ENCODE measurements at places on chromosomes 7 and 10.

- no peak for DNase-seq
Observed at GRCh38 chr10:113754768-113755167, 3.3 kb downstream of the PLEKHS1 start.

- peak; percentile 95 for DNase-seq
Observed at GRCh38 chr7:97117372-97118188, at the start of gene SDHAF3. Gene SDHAF3 (plus strand): TSS chr7:97117698. CDS start chr7:97117724, 26 bp downstream.

GRCh38 chr7:112022128-112022527, 184.1 kb downstream of the DOCK4 start:
- DNase-seq = no peak

- DNase-seq = no peak
Observed at GRCh38 chr10:95406651-95407280, 116.0 kb upstream of the PDLIM1 start.

DNA sequence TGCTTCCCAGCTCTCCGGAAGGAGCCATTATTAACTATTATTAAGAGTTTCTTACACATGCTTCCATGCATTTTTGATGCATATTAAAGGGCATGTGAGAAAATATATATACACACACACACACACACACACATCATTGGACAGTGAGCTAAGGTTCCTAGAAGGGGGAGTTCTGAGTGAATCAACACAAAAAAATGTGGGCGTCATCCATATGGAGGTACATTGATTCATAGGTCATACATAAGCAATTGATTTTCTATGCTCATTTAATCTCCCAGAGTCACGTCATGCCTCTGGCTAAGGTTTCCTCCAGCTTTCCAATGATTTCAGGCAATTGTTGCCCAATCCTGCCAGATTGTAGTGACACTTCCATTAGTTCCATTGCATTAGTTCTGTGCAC, 269.4 kb downstream of the DNAJB9 start:
- no peak for DNase-seq

DNA sequence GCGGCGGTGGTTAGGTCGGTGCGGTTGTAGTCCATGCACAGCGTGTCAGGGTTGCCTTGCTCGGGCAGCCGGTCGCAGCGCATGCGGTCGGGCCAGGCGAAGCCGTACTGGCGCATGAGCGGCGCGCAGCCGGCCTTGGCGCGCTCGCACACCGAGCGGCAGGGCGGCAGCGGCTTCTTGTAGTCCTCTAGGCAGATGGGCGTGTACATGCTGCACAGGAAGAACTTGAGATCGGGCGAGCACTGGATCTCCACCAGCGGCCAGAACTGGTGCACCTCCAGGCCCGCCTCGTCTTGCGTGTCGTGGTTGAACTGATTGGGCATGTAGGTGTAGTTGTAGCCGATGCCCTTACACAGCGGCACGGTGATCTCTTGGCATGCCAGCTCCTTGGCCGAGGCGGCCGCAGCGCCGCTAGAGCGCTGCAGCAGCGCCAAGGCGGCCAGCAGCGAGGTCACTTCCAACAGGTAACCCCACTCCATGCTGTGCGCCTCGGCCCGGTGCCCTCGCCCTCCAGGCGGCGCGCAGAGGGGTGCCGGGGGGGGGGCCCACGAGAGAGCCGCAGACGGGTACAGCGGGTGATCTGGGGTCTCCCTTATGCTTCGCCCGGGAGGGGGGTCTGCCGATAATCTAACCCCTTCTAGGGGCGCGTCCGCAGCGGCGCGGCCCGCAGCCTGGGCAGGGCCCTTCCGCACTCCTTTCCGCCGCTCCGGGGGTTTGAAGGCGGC, 983 bp downstream of the FZD8 start:
- DNase-seq = no peak

- DNase-seq = no peak
Observed at GRCh38 chr10:114855776-114856543, 34.4 kb downstream of the FHIP2A start.

GRCh38 chr10:118096022-118096421, 49.3 kb upstream of the RAB11FIP2 start:
- DNase-seq = no peak

- no peak for DNase-seq
Observed at GRCh38 chr7:35828817-35829216, 28.0 kb downstream of the SEPTIN7 start.

GRCh38 chr7:141028767-141029166, 14.0 kb upstream of the MRPS33 start:
- no peak for DNase-seq

DNA sequence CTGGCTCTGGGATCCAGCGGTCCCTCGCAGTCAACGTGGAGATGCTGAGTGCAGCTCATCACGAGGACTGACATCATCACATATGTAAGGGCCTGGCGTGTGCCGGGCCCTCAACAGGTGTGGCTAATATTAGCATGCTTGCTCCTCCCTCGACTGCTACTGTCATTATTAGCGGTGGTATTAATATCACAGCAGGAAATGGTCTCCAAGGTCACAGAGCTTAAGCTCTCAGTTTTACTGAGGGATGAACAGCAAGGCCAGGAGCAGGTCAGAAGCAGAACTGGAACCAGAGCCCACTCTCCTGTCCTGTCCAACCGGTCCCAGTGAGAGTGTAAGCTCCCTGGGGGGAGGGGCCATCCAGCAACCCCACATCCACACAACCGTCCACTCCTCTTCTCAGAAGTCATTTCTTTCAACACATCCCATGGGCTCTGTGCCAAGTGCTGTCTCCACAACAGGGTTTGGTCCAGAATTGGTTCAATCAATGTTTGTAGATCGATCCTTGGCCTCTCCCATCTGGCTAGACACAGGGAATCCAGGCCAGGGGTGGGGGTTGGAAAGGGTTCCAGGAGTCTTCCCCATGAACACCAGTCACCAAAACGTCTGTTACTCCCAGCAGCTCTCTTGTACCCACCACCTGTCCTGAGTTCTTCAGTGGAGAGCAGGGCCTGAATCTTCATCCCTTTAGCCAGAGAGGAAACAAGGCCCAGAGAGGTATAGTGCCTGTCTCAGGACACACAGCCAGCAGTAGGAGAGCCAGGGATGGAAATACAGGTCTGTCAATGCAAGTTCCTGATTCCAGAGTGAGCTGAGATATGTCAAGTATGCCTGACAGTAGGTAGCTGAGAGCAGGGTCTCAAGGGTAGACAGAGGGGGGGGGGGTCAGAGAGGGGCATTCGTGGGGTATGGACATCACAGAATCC, 45.3 kb upstream of the ZMIZ1 start:
- DNase-seq = no peak

DNA sequence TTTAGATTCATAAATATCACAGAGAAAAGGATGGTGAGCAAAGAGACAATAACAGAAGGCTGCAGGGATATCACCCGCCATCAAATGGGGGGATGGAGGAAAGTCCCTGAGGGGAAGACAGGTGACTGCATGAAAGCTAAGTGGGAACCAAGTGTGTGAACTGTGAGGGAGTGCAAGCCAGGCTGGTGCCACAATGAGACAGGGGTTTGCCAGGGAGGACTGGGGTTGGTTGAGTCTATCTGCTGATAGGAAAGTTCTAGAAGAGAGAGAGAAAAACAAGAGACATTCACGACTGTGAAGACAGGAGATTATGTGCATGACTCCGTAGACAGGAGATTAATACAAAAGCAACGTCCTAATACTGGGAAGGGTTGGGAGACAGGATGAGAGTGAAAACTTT, 376.4 kb downstream of the PARD3 start:
- DNase-seq = no peak

GRCh38 chr7:95365151-95365550, 31.0 kb downstream of the PON3 start:
- DNase-seq = no peak

DNA sequence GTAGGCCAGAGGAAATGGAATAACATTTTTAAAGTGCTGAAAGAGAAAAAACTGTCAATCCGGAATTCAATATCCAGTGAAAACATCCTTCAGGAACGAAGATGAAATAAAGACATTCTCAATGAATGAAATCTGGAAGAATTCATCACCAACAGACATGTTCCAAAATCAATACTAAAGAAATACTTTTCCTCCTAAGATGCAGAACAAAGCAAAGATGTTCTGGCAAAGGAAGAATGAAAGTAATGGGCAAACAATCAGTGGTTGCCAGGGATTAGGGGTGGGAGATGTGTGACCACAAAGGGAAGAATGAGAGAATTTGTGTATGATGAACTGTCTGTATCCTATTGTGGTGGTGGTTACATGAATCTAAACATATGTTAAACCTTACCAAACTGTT, 52.8 kb upstream of the EEPD1 start:
- no peak for DNase-seq

- DNase-seq = no peak
Observed at GRCh38 chr10:1643161-1643907, 94.0 kb downstream of the ADARB2 start.

- DNase-seq = no peak
Observed at GRCh38 chr7:10300577-10300976, 673.1 kb upstream of the PHF14 start.

- no peak for DNase-seq
Observed at GRCh38 chr10:128877141-128877540, 589.9 kb upstream of the MGMT start.

- no peak for DNase-seq
Observed at GRCh38 chr7:50543776-50544442, 21.3 kb downstream of the DDC start.

DNA sequence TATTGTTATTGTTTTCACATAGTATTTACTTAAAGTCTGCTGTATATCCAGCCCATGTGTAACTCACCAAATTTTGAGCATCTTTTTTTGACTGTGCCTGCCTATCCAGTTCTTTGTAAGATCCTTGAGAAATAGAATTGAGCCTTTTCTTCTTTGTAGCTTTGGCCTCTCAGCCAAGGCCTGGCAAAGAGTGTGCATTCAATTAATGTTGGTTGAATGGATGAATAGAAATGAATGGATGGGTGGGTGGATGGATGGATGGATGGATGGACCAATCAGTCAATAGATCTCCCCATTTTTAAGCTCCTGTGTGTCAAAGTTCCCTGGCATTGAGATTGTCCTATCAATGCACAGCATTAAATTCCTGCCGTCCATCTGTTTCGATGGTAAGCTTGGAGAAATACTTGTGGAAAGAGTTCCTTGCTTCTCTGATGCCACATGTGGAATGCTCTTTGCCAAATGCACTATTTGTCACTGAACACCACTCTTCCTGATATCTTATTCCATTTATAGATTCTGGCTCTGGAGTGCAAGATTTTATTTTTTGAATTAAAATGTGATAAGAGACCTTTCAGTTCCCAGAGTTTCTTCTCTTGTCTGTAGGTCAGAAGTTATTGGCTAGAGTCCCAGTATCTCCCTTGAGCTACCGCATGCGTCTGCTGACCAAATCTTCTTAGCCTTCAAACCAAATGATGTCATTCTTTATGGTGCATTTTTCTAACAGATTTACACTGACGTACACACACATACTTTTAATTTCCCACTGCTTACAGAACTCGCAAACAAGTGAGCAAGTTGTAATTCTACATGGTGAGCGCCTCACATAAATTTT, 20.7 kb upstream of the ADRB1 start:
- no peak for DNase-seq

DNA sequence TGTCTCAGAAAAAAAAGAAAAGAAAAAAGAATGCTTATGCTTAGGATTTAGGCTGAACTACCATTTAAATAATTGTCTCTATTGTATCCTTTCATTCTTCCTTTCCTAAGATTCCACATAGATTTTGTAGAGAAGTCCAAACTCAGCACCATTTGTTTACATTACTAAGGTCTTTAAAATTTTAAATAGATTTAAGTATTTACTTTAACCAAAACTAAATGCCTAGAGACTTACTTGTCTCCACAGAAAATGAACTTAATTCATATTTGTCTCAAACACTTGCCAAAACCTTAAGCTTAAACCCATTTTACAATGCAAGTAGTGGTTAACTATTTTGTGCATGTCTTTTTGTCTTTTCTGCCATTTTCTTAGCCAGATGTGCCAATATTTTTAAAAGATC, 54.1 kb upstream of the ABI1 start:
- DNase-seq = no peak

GRCh38 chr10:124222988-124223710, 129.8 kb upstream of the CHST15 start:
- no peak for DNase-seq

- DNase-seq = no peak
Observed at GRCh38 chr10:98408799-98409198, 6.2 kb downstream of the PYROXD2 start.

GRCh38 chr7:48090095-48090805, 1.2 kb downstream of the UPP1 start:
- no peak for DNase-seq

DNA sequence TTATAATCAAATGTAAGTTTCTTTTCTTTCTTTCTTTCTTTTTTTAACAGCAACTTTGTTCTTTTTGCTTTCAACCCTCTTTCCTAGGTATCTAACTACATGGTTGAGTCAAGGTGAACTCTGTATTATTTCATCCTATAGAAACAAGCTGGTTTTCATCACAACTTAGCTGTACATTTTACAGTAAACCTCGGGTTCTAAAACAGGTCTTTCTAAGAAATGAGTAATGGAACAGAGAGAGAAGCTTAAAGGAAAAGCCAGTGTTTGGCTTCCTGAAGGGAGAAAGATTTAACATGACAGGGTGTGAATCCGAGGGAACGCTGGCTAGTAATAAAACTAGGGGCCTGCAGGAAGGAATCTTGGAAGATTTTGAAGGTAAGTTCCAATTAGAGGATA, 143.4 kb upstream of the ITGB1 start:
- DNase-seq = no peak

- no peak for DNase-seq
Observed at GRCh38 chr10:59903871-59904270, 2.5 kb downstream of the CCDC6 start.

- DNase-seq = peak; percentile 42
Observed at GRCh38 chr10:80459047-80459865, 5.1 kb downstream of the TSPAN14 start.

GRCh38 chr10:74026428-74027015, 28.6 kb downstream of the VCL start:
- DNase-seq = no peak

DNA sequence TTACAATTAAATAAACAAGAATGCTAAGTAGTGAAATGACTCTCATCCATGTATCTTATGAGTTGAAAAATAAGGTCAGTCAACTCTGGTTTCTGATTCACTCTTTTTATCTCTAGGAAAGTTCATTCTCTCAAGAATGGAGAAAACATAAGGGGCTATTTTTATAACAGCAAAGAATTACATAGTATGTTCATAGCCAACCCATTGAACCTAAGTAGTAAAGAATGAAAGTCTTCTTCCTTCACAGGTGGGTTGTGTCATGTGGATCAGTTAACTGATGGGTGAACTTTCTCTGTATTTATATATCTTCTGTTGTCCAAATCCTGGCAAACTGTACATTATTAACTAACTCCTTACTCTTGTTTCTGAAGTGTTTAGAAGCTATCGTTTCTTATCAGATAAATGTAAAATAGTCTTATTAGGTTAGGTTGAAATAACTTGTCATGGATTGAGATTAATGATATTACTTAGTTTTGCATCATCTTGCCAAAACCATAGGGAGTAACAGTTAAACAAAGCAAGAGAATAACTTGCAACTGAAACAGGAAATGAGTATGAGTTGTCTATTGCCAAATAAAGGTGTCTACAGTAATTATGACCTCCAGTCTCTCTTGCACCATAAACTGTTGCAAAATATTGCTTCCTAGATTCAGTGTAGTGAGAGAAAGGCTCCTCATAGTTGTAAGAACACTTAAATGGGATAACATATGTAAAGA, 86.8 kb downstream of the ANKRD7 start:
- no peak for DNase-seq

GRCh38 chr7:149595541-149595940, 97.9 kb upstream of the ZNF746 start:
- no peak for DNase-seq
